Mesenchymal stem cell (in vitro differentiated cells and primary cell): ENCODE measurements at places on chromosomes 5 and 9.

- peak; percentile 33 for DNase-seq
Observed at GRCh38 chr9:134182554-134183085, 18.3 kb upstream of the RNU6ATAC start.

DNA sequence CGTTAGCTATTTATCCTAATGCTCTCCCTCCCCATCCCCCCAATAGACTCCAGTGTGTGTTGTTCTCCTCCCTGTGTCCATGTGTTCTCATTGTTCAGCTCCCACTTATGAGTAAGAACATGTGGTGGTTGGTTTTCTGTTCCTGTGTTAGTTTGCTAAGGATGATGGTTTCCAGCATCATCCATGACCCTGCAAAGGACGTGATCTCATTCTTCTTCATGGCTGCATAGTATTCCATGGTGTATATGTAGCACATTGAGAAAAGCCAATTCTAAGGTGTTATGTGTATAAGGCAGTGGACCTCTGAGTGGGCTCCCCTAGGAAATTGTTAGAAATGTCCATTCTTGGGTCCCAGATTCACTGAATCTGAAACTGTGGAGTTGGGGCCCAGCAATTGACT is 103.1 kb upstream of the MYO10 start:
- no peak for DNase-seq

- no peak for DNase-seq
Observed at GRCh38 chr5:63961598-63962161, 565 bp downstream of the HTR1A start.

DNA sequence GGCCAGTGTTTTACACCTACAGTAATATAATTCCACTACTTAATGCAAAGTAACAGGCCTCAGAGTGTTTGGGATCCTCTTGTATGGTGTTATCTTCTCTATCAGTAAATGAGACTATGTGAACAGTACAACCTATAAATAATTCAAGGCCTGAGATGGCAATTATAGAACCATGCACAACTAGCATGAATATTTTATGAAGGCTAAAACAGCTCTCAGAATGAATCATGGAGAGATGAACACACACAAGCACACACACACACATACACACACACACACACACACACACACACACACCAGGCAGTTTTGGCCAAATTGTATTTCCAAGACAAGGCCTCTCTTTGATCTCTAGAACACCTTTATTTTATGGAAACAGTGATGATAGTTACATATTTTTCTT is 224.9 kb downstream of the EBF1 start:
- DNase-seq: peak; percentile 1

DNA sequence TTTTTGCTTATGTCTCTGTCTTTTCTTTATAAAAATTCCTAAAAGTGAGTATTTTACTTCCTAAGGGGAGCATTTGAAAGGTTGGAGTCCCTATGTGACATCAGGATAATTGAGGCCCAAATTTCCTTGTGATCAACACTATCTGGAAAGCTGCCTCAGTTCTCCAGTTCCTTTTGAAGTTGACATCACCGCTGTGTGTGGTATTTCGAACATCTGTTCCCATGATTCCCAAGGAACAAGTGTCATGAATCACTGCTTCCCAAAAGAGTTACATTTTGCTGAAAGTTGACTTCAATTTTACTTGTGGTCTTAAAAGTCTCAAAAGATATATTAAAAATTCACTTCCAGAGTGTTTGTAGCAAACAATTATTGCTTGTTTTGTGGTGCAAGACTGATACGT is 452.1 kb upstream of the RGMB start:
- DNase-seq: no peak

DNA sequence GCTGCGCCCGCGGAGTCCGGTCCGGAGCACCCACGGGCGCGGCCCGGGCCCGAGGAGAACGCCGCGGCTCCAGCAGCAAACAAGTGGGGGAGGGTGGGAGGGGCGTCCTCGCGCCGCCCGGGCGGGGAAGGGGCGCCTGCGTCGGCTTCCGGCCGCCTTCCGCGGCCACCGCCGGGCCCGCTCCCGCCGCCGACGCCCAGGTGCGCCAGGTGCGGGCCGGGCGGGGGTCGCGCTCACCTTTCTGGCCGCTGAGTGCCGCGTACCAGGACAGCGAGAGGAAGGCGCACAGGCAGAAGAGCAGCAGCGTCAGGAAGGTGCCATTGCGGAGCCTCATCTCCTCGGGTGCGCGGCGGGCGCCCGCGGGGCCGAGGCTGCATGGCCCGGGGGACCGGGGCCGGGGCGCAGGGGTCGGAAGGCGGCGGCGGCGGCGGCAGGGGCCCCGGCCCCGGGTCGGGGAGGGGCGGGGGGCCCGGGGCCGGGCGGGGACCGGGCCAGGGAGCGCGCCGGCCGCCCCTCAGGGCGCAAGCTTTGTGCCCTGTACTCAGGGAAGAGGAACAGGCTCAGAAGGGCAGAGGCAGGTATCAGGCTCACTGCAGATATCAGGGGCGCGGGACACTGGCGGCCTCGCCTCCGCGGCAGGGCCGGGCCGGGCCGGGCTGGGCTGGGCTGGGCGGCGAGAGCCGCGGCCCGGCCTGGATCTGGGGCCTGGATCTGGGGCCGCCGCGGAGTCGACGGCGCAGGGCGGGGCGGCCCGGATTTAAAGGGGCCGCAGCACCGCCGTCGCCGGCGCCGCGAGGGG is at the start of gene MGAT4B:
Gene MGAT4B (minus strand): TSS at position 617 of the 799 bp plus-strand sequence. CDS start 283 bp downstream, at position 334.
- peak; percentile 70 for DNase-seq

- no peak for DNase-seq
Observed at GRCh38 chr5:6594066-6594465, 38.8 kb downstream of the NSUN2 start.

DNA sequence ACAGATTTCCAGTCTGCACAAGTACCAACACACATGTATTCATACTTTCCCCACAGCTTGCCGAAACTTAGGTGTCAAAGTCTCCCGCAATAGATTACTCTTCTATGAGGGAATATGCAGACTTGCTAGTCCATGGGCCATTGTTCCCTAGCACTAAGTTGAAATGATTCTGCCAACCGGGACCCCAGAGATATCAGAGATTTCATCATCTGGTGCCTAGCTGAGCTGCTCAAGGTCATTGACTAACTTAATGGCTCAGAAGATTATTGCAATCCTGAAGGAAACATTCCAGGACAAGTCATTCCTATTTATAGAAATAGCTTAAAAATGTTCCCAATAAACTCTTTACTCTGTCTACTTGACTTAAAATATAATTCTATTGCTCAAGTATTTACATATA is 202.6 kb downstream of the PIK3R1 start:
- DNase-seq: peak; percentile 78

DNA sequence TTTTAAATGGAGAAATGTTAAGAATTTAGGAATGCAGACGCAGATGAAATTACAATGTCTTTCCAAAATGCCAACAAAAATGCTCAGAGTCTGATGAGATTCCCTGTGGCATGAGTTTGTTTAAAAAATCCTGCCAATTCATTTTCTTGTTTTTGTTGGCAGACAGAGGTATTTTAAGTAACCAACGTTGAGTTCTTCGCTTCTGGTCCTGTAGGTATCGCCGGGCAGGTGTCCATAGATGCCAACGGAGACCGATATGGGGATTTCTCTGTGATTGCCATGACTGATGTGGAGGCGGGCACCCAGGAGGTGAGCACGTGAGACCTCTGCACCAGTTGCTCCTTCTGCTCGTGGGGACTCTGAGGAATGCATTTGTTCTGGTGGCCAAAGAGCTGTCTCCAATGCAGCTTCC is 69.4 kb downstream of the NPR3 start:
- DNase-seq: no peak

- DNase-seq: peak; percentile 44
Observed at GRCh38 chr9:4937446-4937845, 47.6 kb upstream of the JAK2 start.

DNA sequence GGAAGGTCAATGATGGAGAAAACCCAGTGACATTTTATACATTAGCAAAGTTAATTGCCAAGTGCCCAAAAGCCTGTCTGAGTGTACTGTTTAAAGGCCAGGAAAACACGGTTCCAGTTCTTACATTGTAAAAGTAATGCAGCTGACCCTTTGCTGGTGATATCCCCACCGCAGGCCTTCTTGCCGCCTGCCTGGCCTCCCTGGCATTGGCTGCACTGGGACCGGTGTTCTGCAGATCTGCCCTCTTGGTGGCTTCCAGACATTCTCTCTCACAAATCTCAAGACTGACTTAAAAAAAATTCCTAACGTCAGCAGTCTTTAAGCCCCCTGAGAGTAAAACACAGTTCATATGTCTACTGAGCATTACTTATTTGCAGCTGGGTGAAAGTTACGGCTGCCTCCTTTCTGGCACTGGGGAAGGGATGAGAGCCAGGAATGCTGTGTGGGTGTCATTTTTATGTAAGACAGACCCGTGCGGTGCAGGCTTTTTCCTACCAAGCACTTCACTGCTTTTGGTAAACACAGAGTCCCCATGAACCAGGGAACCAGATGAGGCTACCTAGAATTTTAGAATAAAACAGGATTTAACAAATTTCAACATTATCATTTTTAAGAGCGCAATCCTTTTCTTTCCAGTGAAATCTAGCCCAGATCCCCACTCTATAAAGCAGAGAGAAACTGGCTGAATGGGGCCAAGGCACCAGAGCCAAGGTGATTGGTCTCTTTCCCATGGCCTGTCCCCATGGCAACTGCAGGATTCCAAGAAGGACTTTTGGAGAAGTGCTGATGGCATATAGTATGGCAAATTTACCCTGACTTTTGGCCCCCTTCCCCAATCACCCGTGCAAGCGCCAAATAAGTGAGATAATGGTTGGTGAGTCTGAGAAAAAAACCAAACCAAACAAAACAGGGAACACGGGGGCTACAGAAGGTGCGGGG is 80.8 kb downstream of the LMNB1 start:
- no peak for DNase-seq

DNA sequence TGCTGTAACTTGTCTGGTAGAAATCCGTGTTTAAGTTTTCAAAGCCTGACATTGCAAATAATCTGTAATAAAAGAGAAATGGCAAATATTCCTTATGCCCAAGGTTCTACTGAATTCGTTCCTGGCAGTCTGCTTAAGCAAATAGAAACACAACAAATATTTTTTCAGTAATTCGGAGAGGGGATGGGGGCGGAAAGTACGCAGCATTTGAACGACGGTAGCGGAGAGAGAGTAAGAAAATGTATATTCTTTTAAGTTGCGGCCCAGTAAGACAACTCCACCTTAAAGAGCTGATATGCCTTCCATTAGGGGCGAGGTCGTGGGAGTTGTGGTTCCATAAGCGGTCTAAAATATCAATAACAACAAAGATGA is 569 bp downstream of the YIPF5 start:
- DNase-seq: no peak

GRCh38 chr9:6765396-6765795 is 7.6 kb downstream of the KDM4C start:
- no peak for DNase-seq

DNA sequence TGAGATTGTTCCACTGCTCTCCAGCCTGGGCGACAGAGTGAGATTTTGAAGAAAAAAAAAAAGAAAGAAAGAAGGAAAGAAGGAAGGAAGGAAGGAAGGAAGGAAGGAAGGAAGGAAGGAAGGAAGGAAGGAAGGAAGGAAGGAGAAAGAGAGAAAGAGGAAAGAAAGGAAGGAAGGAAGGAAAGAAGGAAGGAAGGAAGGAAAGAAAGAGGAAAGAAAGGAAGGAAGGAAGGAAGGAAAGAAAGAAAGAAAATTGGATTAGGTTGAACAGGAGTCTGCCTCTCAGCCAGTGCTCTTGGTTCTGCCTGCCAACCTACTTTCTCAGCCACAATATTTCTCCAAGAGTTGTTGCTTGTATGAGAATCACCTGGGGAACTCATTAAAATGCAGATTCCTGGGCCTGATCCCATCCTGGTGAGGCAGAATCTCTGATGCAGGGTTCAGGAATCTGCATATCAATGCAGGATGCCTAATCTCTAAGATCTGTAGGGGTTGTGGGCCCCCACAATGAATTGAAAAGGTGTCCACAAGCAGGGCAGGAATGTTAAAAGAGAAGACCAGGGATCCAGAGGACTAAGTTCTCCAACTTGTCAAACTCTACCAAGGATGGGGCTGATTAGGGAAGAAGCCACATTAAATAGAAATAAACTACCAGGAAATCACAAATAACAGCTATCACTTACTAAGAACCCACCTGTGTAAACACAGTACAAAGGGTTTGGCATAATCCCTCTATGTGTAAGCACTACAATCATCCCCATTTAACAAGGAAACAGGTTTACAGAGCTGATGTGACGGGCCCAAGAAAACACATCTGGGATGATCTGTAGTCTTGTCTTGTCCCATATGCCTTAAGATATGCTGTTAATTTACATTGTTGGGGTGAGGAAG is 23.4 kb upstream of the GALNT10 start:
- DNase-seq: no peak

- DNase-seq: no peak
Observed at GRCh38 chr5:154740957-154741356, 14.2 kb upstream of the LARP1 start.

- DNase-seq: peak; percentile 72
Observed at GRCh38 chr9:38017149-38017884, 51.7 kb downstream of the SHB start.

GRCh38 chr9:118059484-118060278 is 355.5 kb downstream of the TLR4 start:
- peak; percentile 24 for DNase-seq

DNA sequence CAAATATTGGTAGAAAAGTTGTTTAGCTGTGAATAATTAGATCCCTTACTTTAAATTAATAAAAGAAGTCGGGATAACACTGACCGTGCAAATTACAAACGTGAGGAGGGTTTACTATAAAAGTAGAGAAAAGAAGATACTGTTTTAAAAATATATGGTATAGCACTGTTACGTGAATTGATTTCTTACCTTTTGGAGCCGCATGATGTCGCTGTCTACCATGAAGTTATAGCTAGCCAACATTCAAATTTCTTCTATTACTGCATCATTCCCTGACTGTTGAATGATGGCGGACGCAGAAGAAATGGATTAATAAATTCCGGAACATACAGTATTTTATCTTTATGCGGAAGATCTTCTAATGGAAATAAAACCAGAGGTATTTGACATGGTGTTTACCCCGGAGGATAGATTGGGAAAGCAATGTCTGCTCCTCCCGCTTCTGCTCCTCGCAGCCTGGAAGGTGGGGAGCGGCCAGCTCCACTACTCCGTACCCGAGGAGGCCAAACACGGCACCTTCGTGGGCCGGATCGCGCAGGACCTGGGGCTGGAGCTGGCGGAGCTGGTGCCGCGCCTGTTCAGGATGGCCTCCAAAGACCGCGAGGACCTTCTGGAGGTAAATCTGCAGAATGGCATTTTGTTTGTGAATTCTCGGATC is at the start of gene PCDHA6:
Gene PCDHA6 (plus strand): TSS at position 257 of the 658 bp plus-strand sequence. CDS start 132 bp downstream, at position 389.
- peak; percentile 62 for DNase-seq

GRCh38 chr9:132238992-132239391 is 77.1 kb downstream of the NTNG2 start:
- no peak for DNase-seq

- no peak for DNase-seq
Observed at GRCh38 chr5:91042936-91043255, 340.2 kb downstream of the ARRDC3 start.

- DNase-seq: no peak
Observed at GRCh38 chr5:5616247-5616895, 193.9 kb downstream of the ICE1 start.

GRCh38 chr5:6598351-6598900 is 34.4 kb downstream of the NSUN2 start:
- no peak for DNase-seq

- no peak for DNase-seq
Observed at GRCh38 chr5:169566202-169566601, 17.4 kb upstream of the SPDL1 start.
